ENCODE measurements at places on chromosomes 3 and 15.

DNA sequence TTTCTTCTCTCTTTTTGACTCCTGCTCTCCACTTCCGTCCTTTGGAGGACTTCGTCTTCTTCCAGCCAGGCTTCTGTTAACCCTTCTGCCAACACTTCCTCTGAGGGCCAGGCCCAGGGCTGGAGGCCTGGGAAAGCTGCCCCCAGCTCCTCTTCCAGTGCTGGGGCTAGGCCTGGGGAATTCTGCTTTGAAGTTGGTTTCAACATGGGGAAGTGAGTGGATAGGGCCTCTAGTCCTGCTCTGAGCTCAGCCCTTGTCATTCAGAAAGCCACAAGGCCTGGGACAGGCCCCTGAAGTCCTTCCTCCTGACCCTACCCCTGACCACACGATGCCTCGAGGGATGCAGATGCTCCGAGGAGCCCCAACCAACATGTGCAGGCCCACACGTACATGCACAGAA is 53.9 kb upstream of the HERC1 start:
- DNase-seq, result no peak

- DNase-seq, result no peak
Observed at GRCh38 chr3:190983875-190984274, 121.4 kb upstream of the GMNC start.

- no peak for DNase-seq
Observed at GRCh38 chr15:99554880-99555488, 10.8 kb upstream of the MEF2A start.

- no peak for DNase-seq
Observed at GRCh38 chr3:134752761-134753461, 42.1 kb upstream of the EPHB1 start.

DNA sequence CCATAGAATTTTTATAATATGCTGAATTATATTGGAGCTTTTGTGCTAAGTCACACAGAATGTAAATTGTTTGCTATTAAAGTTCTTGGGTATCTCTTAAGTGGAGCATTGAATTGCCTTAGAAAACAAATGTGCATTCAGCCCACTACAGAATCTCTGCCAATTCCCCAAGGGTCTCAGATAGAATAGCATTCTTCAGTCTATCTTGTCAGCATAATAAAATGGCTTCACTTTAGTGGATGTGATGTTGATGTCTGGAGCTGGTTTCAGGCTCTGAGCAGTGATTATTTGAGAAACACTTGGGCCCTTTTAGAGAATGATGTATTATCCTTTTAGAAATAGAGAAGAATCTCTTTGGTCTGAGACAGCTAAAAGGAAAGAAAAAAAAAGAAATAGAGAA is 45.2 kb downstream of the LRCH3 start:
- DNase-seq, result no peak

DNA sequence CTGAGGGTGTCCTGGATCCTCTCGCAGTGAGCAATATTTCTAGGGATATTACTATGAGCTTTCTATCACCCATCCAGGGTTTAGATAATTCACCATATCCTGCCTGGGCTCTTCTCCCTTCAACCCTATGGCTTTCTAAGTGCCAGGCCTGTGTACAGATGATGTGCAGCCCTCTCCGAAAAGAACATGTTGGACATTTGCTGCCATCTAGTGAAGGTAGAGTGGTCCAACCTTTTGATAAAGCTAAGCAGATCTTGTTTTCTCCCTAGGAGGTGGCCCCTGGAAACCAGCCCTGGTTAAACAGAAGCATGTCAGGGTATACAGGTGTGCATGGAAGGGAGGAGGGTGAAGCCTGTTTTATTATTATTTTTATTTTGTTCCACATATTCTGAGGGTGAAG is 27.9 kb upstream of the SCN10A start:
- DNase-seq, result peak; percentile 29

DNA sequence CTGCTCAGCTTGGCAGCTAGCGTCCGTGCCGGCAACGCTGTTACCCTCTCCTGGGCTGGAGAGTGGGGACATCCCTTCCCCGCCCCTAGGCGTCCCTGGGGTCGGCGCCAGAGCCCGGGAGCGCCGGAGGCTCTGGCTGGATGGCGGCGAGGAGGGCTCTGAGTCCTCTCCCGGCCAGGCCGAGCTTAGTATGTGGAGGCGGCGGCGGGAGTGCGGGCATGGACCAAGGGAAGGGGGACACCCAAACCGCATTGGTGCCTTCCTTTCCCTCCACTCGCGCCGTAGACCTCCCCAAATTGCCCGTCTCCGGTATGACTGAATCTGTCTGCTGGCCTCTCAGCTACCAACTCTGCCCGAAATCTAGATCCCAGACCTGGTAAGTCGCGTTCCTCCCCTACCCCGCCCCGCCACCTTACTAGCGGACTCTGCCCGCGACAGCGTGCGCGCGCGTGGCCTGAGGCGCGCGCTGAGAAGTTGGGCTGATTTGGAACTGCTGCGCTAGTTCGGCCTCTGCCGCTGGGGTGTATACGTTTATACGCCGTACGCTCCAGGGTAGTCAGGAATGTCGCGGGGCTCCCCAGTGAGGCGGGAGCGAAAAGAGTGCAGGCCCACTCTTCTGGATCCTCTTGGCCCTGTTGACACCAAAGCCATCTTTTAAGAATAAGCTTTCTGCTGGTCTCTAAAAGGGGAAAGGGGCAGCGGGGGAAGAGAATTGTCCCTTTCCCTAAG is 12.2 kb downstream of the ZIC1 start:
- no peak for DNase-seq

GRCh38 chr3:120506828-120507774 is 56.3 kb upstream of the FSTL1 start:
- no peak for DNase-seq

GRCh38 chr3:178690571-178690970 is 154.3 kb downstream of the KCNMB2 start:
- DNase-seq, result no peak

GRCh38 chr3:185335799-185336198 is 27.1 kb upstream of the MAP3K13 start:
- no peak for DNase-seq

GRCh38 chr15:65945616-65946015 is 76.3 kb downstream of the RAB11A start:
- DNase-seq, result no peak

DNA sequence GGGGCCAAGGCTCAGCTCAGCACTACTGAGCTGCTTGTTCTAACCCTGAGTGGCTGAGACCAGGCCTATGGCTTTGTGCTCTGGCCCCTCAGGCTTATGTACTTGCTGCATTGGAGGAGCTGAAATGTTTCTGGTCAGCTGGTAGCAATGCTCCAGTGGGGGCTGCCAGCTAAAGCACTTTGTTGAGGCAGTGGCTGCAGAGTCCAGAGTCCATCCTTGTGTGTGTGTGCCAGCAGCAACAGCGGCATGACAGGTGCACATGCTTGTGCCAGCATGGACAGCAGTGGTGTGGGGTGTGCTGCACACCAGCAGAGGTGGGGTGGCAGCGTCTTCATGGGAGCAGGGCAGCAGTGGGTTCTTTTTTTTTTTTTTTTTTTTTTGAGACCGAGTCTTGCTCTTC is 169.1 kb downstream of the VPS8 start:
- DNase-seq, result no peak

DNA sequence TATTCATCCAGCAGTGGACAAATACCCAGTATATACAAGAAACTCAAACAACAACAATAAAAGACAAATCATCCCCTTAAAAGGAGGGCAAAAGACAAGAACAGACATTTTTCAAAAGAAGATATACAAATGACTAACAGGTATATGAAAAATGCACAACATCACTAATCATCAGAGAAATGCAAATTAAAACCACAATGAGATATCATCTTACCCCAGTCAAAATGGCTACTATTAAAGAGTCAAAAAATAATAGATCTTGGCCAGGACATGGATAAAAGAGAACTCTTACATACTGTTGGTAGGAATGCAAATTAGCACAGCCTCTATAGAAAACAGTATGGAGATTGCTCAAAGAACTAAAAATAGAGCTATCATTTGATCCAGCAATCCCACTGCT is 16.9 kb downstream of the DHX36 start:
- no peak for DNase-seq

DNA sequence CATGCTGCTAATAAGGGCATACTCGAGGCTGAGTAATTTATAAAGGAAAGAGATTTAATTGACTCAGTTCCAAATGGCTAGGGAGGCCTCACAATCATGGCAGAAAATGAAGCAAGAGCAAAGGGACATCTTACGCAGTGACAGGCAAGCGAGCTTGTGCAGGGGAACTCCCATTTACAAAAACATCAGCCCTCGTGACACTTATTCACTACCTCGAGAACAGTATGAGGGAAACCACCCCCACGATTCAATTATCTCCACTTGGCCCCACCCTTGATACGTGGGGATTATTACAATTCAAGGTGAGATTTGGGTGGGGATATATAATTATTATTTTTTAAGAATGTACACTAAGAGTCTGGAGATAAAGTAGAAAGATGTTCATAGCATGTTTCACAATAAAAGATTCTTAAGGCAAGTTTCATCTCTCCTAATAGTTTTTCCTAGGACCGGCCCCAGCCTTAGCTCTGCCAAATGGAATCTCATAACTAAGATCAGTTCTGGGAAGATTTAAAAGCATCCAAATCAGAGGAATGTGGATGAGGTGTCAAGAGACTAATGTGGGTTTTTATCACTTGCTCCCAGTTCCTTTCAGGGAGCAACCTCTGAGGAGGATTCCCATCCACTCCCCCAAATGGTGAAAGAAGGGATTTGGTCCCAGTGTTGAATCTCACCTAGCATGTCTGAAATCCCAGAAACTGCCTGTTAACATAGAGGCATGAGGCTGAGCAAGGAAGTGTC is 221.0 kb downstream of the ZMAT3 start:
- no peak for DNase-seq
